GM23338 (cell line): ENCODE measurements at places on chromosomes 5 and 9.
A peak's percentile ranks its signal among the peaks of the same experiment; 100 is the strongest.

DNA sequence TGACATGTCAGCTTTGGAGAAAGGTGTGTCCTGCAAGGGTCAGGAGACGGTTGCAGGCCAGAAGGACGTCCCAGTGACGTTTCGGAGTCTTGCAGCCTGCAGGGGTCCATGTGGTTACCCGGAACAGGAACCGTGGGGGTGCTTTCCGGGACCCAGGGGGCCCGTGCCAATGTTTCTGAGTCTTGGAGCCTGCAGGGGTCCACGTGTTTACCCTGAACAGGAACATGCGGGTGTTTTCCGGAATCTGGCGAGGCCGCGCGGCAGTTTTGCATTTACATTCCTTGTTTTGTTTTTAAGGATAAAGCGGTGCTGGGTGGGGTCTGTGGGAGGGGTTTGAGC, 30.6 kb downstream of the NKD2 start:
- DNase-seq, result no peak

- DNase-seq, result no peak
Measured at GRCh38 chr5:165626161-165626560, 2120.7 kb downstream of the MAT2B start.

- peak; percentile 61 for DNase-seq
Measured at GRCh38 chr9:14312719-14313377, 1.1 kb downstream of the NFIB start.

DNA sequence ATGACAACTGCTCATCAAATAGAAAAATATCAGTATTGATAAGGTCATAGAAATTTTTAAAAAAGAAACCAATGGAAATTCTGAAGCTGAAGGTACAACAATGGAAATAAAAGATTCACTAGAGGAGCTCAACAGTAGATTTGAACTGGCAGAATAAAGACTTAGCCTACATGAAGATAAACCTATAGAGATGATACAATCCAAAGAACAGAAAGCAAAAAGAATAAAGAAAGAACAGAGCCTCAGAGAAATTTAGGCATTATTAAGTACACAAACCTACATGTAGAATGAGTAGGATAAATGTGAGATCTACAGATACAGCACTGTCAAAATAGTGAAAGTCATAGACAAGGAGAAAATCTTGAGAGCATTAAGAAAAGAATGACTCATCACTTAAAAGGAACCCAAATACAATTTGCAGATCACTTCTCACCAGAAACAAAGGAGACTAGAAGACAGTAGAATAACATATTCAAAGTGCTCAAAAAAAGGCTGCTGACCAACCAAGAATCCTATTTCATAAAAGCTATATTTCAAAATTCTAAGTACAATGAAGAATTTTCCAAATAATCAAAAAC, 47.8 kb upstream of the HTR4 start:
- DNase-seq, result no peak

DNA sequence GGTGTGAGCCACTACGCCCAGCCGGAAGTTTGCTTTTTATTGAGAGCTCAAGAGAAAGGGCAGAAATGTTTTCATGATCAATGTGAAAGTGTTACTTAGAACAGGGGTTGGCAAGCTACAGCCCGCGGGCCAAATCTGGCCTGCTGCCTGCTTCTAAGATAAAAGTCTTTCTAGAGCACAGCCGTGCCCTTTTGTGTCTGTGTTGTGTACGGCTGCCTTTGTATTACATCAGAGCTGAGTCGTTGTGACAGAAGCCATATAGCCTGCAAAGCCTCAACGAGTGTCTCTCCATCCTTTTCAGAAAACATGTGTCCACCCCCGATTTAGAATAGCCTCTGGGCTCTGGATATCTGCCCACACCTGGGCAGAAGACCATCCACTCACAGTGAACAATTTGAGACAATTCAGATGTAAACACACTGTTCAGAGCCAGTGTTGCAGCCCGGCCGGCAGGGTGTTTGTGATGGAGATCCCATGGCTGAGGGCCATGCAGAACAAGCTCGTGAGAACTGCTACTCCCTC, 28.8 kb downstream of the AK8 start:
- no peak for DNase-seq
